Chondrocyte (in vitro differentiated cells): ENCODE measurements at places on chromosomes 3 and 15. TPM values are rescaled to one million over a fixed set of nuclear protein-coding genes. Genes with fewer than 3 reads are reported as not detected.
A peak's percentile ranks its signal among the peaks of the same experiment; 100 is the strongest.

The ZNF662 gene
- total RNA-seq = not detected in 3 replicates

The DNAH12 gene
- 0.02 to 0.29 TPM (median 0.15 TPM) in 3 replicates for total RNA-seq

DNA sequence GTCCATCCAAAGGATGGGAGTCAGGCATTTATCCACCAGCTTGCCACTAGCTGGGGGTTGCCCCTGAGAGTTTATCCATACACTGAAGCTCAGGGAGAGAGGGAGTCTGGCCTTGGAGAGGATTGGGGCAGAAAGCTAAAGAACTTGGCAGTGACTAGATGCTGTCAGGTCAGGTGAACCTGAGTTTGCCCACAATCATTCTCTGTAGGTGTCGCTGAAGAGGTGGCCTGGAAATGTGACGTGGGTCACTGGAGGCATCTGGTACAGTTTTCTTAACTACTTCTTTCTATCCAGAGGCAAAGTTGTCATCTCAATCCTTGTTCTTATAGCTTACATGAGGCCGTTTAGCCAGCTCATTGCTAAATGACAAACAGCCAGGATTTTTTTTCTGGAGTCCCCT, 298.0 kb upstream of the CTNNB1 start:
- H3K36me3 ChIP-seq = no peaks in the 10 kb centered on the region
- no peak overlapping the region for H3K4me3 ChIP-seq
- H3K27me3 ChIP-seq = no peaks in the 10 kb centered on the region
- no peak overlapping the region for H3K27ac ChIP-seq
- no peak for DNase-seq

DNA sequence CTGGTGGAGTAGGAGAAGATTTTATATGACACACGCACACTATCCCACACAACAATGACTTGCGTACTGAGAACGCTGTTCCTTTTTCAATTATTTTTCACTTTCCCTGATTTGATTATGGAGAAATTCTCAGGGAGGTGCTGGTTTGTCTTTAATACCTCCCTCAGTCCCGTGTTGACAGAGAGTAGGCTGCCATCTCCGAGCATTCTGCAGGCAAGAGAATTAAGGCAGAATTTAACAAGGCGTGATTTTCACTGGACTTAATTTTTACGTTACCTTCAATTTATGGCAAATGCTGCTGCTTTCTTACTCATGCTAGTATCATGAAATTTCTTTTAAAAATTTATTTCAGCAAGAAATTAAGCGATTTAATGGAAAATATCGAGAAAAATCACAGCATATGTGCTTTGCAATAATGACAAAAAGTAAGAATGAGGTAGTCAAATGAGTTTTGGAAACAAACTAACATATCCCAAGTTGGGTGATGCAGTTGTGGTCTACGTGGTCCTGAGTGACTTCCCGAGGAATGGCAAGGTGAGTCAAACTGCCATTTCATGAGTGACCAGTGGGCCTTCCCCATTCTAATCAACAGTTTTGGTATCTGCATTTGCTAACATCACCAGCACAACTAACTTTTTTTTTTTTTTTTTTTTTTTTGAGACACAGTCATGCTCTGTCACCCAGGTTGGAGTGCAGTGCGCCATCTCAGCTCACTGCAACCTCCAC, 16.9 kb downstream of the DNASE1L3 start:
- no peak for DNase-seq
- H3K27me3 ChIP-seq = no peaks in the 10 kb centered on the region
- no peak overlapping the region for H3K27ac ChIP-seq
- no peak overlapping the region for H3K4me3 ChIP-seq
- peaks cover 10% of the 10 kb centered on the region for H3K4me1 ChIP-seq

The SPTSSB gene
- total RNA-seq = not detected in 3 replicates

GRCh38 chr3:66392512-66392911, 108.3 kb downstream of the LRIG1 start:
- H3K27me3 ChIP-seq = no peaks in the 10 kb centered on the region
- DNase-seq = no peak
- H3K4me1 ChIP-seq = peaks cover 63% of the 10 kb centered on the region
- peak overlapping the region; percentile 19 for H3K4me3 ChIP-seq
- H3K27ac ChIP-seq = peak overlapping the region; percentile 99

- H3K27me3 ChIP-seq = no peaks in the 10 kb centered on the region
- H3K4me1 ChIP-seq = peaks cover 57% of the 10 kb centered on the region
- H3K36me3 ChIP-seq = no peaks in the 10 kb centered on the region
- DNase-seq = no peak
These were observed 6.6 kb downstream of the RBP1 start for GRCh38 chr3:139532976-139533375.
